H1 (cell line): ENCODE measurements at places on chromosomes 2 and 18. TPM values are rescaled to one million over a fixed set of nuclear protein-coding genes. Genes with fewer than 3 reads are reported as not detected.

DNA sequence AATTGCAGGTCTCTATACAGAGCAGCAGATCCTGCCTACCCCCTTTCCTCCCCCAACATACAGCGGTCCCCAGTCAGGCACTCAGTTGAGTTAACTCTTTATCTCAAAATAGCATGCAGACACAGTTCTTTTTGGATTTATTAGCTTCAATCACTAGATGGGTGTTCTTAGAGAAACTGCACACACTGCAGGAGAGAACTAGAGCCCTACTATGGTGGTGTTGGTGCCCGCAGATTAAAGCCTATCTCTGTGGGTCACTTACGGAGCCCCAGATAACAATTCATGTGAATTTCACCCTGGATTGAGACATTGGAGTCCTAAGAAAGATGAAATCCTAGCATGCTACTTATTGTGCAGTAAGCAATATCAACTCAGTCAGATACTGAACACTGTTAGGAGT lies 11.9 kb downstream of the ADD2 start:
- DNase-seq = no peak

REG3A gene
- not detected in 2 replicates for total RNA-seq

DNA sequence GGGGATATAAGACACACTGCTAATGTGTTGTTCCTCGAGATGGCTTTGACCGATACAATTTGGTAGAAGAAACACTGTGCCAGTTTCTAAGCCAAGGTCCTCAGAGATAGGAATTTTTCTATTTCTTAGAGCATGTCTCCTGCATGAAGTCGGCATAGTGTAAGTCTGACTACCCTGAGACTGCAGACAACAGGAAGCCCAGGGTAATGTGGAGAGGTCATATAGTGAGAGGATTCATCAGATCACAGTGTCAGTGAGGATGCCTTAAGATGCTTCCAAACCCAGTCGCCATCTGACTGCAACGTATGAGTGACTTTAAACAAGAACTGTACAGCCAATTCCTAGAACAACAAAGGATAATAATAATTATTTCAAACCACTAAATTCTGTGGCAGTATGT lies 818.3 kb upstream of the GYPC start:
- no peak for DNase-seq

GRCh38 chr2:23624915-23625314 lies 239.9 kb downstream of the KLHL29 start:
- no peak for DNase-seq

DNA sequence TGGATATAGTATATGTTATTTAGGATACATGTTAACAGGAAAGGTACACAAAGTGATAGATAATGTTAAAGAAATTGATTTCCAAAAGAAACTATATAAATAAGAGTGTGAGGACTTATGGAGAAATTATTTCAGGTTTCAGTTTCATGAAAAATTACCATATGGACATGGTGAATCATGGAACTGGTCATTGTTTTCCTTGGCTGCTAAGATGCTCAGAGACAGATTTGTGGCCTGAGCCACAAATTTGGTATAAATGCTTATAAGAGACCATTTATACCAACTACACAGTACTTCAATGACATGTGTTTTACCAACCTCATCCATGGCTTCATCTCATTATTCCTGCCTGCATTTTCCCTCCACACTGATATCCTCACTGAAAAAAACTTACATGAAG lies 188.1 kb downstream of the FMNL2 start:
- no peak for DNase-seq

GRCh38 chr2:123971564-123972318 lies 53.3 kb upstream of the CNTNAP5 start:
- no peak for DNase-seq

- no peak for DNase-seq
These were observed 5.6 kb downstream of the PAX8 start for GRCh38 chr2:113273027-113273551.

DNA sequence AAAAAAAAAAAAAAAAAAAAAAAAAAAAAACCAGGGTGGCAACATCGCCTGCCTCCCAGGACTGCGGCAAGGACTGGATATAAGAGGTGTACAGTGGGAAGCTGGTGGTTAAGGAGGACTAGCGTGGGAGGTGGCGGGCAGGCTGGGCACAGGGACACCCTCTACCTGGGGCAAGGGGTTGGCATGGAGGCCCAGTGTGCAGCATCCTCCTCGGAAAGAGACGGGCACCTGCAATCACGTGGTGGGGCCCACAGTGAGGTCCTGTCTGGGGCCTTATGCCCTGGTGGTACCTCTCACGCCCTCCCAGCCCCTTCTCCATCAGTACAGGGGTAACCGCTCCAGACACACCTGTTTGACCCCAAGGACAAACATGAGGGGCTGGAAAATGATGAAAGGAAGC lies 27.9 kb downstream of the PXDN start:
- DNase-seq = no peak

SERPINB12 gene
- total RNA-seq = not detected in 2 replicates
